ENCODE measurements at places on chromosomes 12 and 14.

- no peak for DNase-seq
Observed at GRCh38 chr14:94048691-94049624, 22.8 kb downstream of the OTUB2 start.

DNA sequence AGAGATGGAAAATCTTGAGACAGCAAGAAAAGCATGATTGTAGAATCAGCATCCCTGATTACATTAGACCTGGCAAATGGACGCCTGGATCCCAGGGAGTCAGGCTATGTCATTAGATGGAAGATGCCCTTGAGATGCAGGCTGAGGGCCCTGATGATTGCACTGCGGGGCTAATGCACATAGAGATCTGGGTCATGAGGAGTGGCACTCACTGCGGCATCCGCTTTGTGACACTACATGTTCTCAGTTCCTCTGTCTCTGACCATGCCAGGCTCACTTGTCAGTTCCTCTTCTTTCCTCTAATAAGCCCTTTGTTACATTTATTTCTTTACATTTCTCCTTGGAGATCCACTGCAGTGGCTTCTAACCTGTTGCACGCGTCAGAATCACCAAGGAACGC, 70.1 kb upstream of the GPATCH2L start:
- DNase-seq: no peak

- no peak for DNase-seq
Observed at GRCh38 chr14:104293231-104293841, 154.9 kb downstream of the KIF26A start.

GRCh38 chr14:103542605-103543088, 13.7 kb downstream of the TRMT61A start:
- no peak for DNase-seq

DNA sequence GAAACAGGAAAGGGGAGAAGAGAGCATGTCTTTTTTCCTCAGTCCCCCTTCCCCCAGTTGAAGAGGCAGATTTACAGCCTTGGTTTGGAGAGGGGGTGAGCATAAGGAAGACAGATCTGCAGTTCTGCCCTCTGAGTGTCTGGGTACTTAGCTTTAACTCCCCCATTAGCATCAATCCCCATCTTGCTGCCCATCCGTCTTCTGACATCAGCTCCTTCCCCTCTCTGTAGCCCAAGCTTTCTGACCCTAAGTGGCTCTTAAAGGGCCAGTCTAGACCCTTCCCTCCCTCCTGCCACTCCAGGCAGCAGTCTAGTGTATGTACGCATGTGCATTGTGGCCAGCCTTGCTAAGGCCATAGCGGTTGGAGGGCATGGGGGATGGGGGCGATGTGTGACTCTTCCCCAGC, 7.3 kb downstream of the GPR84 start:
- DNase-seq: no peak

GRCh38 chr12:72432037-72432604, 160.0 kb downstream of the TRHDE start:
- DNase-seq: no peak
